Ureter (tissue), 1 donor: ENCODE measurements at places on chromosomes 4 and X.

GRCh38 chrX:73213734-73214425 is 771 bp downstream of the NAP1L2 start:
- no peak for DNase-seq

DNA sequence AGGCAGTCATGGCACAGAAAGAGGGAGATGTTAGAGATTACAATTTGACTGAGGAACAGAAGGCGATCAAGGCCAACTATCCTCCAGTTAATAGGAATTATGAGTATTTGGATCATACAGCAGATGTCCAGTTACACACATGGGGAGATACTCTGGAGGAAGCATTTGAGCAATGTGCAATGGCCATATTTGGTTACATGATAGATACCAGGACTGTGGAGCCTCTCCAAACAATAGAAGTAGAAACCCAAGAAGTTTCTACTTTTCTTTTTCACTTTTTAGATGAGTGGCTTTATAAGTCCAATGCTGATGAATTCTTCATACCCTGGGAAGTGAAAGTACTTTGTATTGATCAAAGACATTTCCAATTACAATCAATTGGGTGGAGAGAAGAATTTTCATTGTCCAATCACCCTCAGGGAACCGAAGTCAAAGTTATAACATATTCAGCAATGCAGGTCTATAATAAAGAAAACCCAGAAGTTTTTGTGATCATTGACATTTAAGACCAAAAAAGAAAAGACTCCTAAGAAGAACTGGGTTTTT is 139.1 kb downstream of the MAB21L2 start:
- DNase-seq = no peak

DNA sequence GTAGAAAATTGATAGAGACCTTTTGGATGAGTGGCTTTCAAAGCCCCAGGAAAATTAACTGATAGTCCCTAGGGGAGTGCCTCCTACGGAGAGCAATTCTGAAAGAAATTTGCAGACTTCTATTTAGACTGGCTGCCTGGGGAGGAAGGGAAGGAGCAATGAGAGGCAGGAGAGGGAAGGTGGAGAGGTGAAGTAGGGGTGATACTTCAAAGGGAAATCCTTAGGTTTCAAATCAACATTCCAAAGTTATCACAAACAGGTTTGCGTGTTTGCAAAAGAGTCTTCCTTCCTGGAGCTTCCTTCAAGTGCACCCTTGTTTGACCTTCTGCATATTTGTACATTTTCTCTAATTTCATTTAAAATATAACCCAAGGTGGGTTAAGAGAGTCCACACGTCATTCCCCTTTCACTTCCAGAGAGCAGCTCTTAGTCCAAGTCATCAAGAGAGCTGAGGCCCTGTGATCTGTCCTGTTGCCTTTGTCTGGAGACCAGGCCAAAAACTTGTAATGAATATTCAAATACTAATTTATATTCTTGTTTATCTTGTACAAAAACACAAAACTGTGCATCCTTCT is 157.8 kb downstream of the CLCN4 start:
- no peak for DNase-seq

GRCh38 chr4:36207831-36208520 is 36.3 kb downstream of the ARAP2 start:
- DNase-seq = no peak

GRCh38 chrX:10518073-10518472 is 102.3 kb downstream of the MID1 start:
- no peak for DNase-seq

- DNase-seq = no peak
These were observed 119.0 kb downstream of the RTL3 start for GRCh38 chrX:78540171-78540570.

DNA sequence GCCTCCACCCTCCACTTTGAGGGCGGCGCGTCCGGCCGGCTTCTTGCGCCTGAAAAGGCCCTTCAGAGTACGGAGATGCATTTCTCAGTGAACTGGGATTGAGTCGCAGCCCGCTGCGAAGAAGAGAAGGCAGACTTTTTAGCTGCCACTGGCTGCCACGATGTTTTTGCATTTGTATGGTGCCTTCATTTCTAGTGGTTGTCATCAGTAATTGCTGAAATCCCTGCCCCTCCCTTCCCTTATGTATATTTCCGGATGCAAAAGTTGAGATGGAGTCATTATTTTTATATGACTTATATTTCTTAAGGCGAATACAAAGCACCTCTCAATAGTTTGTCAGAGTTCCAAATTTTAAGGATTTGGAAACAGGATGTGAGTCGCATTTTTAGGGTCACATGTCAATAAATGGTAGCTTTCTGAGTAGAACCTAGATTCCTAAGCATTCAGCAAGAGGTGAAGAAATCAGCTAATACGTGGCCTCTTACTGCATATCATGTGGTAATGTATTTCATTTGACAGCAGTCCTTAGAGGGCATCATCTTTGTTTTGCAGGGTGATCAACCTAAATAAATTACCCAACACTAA is 658 bp downstream of the ATP6AP2 start:
- DNase-seq = no peak

DNA sequence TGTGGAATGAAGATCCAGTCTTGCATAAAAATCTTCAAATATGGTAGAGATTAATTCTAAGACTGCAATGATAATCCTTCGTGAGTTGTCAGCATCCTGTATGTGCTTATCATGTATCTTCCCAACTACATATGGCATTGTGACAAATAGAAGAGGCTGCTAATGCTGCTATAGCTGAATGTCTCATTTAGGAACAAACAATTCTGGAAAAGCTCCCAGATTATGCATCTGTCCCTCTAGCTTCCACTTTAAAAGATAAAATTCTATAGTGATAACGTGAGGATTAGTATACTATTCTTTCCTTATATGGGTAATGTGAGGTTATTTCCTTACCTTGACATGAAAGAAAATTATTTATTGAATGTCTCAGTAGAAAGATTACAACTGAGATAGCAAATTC is 930.9 kb downstream of the DMD start:
- DNase-seq = no peak

DNA sequence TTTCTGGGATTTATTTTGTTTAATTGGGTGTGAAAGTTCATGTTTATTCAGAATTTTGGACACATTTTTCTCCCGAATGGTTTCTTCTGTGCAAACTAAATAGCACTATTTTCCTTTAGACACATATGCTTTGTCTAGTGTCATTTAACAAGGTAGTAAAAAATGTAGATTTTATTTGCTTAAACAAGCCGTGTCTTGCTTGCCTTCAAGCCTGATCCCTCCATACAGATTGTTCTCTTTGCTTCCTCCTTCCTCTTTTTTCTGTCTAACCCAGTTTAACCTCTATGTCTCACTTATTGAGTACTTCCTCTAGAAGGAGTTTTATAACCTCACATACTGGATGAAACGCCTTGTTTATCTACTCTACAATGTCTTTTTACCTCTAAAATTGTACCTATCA is 211.8 kb downstream of the NPFFR2 start:
- DNase-seq = no peak

GRCh38 chrX:8749697-8750096 is 17.8 kb upstream of the ANOS1 start:
- DNase-seq = no peak

DNA sequence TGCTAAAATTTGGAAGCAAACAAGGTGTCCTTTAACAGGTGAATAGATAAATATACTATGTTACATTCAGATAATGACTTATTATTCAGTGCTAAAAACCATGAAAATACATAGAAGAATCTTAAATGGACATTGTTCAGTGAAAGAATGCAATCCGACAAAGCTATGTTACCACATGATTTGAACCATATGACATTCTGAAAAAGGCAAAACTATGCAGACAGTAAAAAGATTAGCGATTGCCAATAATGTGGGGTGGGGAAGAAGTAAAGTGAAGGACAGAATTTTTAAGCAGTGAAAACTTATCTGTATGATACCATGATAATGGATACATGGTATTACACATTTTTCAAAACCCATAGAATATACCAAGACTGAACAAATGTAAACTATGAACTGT is 926.9 kb downstream of the FAT4 start:
- no peak for DNase-seq

- DNase-seq = no peak
These were observed 45.2 kb upstream of the ENPP6 start for GRCh38 chr4:184262901-184263300.

GRCh38 chr4:67035986-67036385 is 509.3 kb downstream of the CENPC start:
- no peak for DNase-seq

GRCh38 chr4:178963446-178964045 is 1521.3 kb upstream of the AGA start:
- no peak for DNase-seq

DNA sequence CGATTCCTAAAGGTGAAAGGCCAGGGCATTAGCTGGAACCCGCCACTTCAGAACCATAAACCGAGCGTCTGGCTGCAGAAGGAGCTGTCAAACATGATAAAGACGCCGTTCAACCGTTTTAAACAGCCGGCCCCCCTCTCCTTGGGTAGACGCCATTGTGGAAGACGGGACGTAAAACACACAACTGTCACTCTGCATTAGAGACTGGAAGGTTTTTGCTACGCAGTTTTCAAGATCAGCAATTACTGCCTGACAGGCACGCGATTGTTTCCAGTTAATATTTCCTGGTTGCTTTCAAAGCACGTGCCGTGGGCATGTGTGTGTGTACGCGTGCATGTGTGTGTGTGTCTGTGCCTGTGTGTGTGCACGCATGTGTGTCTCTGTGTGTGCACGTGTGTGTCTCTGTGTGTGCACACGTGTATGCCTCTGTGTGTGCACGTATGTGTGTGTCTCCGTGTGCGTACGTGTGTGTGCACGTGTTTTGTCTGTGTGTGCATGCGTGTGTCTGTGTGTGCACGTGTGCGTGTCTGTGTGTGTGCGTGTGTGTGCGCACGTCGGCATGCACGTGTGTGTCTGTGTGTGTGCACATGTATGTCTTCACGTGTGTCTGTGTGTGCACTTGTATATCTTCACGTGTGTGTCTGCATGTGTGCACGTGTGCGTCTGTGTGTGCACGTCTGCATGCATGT is 48.8 kb downstream of the SHOX start:
- DNase-seq = no peak

DNA sequence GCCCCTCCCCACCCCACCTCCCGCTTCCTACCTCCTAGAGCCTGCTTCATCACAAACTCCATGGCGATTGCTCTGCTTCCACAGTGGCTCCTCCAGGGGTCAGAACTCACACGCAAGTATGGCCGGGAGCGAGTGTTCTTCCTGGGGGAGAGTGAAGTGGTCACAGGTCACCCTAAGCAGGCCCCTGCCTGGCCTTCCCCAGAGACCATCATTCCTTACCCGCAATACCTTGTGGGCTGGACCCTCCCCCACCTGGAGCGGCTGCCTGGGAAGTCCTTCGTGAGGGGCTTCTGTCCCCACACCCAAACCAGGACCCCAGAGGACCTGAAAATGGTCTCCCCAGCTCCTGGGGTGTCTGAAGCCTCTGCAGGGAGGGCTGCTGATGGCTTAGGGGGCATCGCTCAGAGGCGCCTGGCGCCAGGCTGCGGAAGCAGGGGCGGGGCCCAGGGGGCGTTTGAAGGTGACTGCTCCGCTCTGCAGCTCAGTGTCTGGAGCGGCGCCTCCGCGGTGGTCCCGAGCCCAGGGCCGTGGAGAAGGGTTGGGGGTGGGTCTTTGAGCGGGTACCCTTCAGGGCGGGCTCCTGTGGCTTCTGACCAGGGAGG is 1.4 kb downstream of the CPLX1 start:
- DNase-seq = no peak

DNA sequence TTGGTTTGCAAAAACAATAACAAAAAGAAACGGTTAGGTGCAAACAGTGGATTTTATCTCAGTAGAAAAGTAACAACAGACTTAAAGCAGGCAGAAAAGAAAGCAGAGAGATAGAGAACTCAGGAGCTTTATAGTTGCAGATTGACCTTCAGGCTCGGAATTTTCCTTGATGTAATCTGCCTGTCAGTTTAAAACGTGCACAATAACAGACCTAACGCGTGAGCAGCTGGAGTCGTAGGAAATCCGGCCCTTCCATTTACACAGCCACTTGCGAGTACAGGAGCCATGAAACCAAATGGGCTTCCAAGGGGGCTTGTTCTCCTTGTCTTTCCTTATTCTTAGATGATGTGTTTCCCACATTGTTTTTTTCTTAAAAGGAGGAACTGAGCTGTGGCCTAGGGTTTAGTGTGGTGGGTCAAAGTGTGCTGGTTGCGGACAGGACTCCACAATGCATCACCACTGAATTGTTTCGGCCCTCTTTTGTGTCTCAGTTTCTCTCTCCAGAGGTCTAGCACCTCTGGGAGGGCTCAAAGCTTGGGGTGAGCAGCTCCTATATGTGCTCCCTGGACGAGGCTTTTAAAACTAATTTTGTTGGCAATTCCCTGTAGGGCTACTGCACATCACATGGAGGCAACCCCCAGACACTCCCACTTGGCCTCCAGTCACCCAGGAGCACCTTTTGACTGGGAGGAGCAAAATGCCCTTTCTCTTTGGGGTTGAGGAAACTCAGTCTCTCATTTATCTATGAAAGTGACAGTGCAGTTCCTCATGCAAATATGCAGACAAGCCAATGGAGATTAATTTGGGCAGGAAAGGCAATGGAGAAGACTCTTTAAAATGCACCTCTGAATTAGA is 13.9 kb upstream of the MPP1 start:
- no peak for DNase-seq

DNA sequence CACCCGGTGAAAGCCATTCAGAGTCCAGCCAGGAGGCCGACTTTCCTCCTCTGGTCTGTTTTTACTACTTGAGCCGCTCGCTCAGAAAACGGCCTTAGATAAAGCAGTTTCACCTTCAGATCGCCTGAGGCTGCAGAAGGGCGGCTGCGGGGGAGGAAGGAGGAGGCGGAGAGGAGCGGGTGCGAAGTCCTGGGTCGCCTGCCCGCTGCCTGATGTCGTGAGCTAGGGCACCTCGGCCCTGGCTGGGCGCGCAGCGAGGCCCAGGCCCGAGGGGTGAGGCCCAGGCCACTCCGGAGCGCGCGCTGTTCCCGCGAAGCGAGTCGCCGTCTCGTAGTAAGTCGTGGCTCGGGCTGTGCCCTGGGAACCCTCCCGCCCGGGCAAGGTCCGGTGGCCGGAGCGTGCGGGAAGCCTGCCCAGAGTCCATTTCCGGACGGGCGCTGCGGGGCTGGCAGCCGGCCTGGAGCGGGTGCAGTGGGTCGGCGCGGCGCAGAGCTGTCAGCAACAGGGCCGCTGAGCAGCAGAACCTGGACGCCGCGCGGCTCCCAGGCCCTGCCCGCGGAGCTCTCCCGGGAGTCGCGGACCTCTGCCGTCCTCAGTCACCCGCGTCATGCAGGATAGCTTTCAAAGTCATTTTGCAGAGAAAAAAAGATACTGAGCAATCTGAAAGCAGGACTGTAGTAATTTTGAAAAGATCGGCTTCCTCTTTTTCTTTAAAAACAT is 18.6 kb downstream of the TRIM2 start:
- peak; percentile 48 for DNase-seq

DNA sequence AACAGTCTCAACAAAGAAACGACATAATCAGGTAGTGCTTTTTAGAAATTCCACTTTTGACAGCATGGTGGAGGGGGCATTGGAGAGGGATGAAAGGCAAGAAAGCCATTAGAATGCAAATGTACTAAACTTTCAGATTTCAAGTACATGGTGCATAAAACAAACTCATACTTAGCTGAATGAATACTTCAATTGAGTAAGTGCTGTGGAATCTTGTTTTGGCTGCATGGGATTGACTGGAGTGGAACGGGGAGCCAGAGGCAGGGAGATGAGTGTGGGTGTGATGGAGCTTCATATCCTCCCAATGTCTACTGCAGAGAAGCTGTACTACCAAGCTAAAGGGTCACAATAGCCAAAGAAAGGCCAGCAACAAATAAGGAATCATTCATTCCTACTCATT is 52.4 kb downstream of the USP46 start:
- no peak for DNase-seq
